ENCODE measurements at places on chromosomes 6 and 20. TPM values are rescaled to one million over a fixed set of nuclear protein-coding genes. Genes with fewer than 3 reads are reported as not detected.

The COL12A1 gene
- 0.09 TPM for total RNA-seq

The C4A gene
- total RNA-seq, result 3.2 TPM

The ANKEF1 gene
- 0.58 TPM for total RNA-seq

The ADGRF4 gene
- total RNA-seq, result not detected

The PSORS1C1 gene
- total RNA-seq, result not detected

Measured in activated CD8-positive, alpha-beta T cell treated with anti-CD3 and anti-CD28 coated beads for 36 hours (primary cell).